Esophagus (tissue), 2 donors: ENCODE measurements at places on chromosomes 4 and X. TPM values are rescaled to one million over a fixed set of nuclear protein-coding genes. Genes with fewer than 3 reads are reported as not detected.

CXCL1 gene
- polyA plus RNA-seq = 12.4 TPM

MBNL3 gene
- polyA plus RNA-seq = 3.4 TPM

PAGE2B gene
- polyA plus RNA-seq = 0.49 TPM

DGAT2L6 gene
- polyA plus RNA-seq = not detected

ETDB gene
- polyA plus RNA-seq = not detected

PNMA6F gene
- polyA plus RNA-seq = not detected

MAGEA9B gene
- not detected for polyA plus RNA-seq

TIGD4 gene
- 0.05 TPM for polyA plus RNA-seq

DNAJB14 gene
- polyA plus RNA-seq = 6.4 TPM
